Right forelimb (tissue), 1 donor: ENCODE measurements at places on chromosomes 1 and 21.

- no peak for DNase-seq
These were observed 49.8 kb downstream of the GATAD2B start for GRCh38 chr1:153872934-153873333.

DNA sequence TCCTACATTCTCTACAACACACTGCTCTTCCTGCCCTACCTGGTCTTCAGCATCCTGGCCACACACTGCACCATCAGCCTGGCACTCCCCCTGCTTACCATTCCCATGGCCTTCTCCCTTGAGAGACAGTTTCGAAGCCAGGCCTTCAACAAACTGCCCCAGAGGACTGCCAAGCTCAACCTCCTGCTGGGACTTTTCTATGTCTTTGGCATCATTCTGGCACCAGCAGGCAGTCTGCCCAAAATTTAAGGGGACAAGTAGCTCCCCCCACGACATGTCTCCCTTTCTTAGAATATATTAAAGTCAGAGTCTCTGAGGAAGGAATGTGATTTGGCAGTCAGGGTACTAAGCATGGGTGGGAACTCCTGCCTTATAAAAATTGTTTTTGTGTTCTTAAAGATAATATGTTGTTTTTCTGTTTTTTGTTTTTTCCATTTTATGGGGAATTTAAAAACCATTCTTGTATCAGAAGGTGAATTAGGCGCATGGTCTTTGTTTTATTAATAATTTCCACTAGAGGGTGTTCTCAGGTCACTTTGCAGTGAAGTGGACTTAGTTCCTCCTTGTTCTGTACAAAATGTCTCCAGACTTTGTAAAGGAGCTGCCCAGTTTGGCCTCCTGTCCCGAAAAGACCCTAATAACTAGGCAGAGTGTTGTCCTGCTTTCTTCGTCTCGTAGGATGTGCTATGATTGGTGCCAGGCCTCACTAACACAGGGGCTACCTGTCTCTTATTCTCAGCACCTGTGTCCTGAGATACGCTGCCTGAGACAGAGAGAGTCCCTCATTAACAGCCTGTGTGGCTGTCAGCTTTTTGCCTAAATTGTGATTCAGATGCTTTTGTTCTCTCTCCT, 13.1 kb downstream of the UBIAD1 start:
- no peak for DNase-seq

GRCh38 chr1:232014941-232015340, 388.4 kb downstream of the DISC1 start:
- DNase-seq: no peak

GRCh38 chr1:17016317-17016661, 4.6 kb upstream of the ATP13A2 start:
- DNase-seq: peak; percentile 4

GRCh38 chr21:39818557-39818956, 48.7 kb upstream of the PCP4 start:
- no peak for DNase-seq

GRCh38 chr1:53073868-53074311, 11.9 kb downstream of the PODN start:
- DNase-seq: peak; percentile 52

GRCh38 chr1:200629876-200630514, 9.4 kb upstream of the KIF14 start:
- DNase-seq: no peak

- no peak for DNase-seq
These were observed 390.1 kb downstream of the PCP4 start for GRCh38 chr21:40257342-40257741.

- no peak for DNase-seq
These were observed 87.9 kb upstream of the SMYD2 start for GRCh38 chr1:214192825-214193643.

DNA sequence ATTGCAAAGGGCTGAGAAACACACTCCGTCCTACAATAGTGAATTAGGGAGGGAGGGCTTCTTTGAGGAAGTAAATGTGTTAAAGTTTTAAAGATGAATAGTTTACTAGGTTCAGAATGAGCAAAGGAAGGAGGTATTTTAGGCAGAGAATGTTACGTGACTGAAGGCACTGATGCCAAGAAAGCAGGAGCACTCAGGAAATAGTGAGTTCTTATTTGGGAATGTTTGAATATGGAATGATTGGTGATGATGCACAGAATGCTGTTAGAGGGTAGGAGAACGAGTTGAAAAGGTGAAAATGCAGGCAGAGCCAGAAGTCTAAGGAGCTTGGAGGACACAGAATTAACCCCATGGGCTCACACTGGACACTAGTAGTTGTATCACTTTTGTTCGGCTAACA, 108.0 kb downstream of the NRIP1 start:
- no peak for DNase-seq

DNA sequence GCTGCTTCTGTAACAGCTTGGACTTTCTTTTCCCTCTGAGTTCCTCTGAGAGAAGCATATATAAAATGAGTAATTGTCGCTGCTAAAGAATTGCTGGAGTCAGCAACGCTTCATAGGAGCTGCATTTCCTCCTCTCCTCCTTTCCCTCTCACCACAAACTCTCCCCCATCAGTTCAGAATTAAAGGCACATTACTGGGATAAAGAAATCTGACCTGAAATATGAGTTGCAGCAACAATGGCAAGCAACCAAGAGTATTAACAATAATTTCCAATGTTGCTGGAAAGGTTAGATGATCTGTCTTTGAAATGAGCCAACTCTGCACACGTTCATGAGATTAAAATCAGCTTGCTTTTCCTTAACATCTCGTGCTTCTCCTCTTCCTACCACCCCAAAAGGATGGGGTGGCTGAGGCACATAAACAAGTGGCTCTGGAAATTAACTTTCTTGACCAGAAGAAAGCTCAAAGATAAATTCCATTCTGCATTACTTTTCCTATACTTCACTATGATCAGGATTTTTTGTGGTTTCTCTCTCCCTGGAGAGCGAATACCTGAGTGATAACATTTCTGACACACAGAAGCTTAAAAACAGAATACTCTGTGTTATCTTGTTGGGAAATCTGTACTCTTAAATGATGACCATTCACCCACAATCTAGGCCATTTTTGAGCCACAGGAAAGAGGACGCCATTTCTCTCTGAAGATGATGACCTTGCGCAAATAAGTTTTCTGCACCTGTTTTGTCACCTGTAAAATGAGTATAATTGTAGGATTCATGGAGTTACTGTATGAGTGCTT, 90.2 kb downstream of the TGFBR3 start:
- DNase-seq: no peak

DNA sequence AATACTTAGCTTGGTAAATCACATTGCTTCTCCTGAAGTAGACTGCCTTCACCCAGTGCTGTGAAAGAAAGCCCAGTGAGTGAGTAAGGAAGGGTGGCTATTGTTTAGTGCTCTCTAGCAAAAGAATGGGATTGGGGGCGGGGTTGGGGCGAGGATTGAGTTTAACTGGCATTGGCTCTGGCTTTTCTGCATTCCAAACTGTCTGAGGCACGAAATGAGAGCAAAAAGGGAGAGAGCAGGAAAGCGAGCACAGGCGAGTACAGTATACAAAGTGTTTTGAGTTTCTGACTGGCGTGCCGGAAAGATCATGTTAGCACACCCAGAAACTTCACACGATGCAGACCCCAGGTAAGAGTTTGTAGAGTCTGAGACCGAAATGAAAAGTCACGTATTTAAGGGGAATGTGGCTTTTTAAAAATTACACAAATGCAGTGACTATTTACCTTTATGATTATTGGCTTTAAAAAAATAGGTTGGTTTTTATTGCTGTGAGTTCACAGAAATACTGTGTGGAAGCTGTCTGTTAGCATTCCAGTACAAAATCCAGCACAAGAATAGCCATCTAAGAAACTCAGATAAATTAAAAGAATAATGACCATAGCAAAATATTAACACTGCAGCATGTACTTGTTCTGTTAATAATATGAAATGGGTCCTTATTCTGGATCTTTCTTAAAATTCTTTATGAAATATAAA, 155.4 kb downstream of the CLEC20A start:
- DNase-seq: peak; percentile 58

DNA sequence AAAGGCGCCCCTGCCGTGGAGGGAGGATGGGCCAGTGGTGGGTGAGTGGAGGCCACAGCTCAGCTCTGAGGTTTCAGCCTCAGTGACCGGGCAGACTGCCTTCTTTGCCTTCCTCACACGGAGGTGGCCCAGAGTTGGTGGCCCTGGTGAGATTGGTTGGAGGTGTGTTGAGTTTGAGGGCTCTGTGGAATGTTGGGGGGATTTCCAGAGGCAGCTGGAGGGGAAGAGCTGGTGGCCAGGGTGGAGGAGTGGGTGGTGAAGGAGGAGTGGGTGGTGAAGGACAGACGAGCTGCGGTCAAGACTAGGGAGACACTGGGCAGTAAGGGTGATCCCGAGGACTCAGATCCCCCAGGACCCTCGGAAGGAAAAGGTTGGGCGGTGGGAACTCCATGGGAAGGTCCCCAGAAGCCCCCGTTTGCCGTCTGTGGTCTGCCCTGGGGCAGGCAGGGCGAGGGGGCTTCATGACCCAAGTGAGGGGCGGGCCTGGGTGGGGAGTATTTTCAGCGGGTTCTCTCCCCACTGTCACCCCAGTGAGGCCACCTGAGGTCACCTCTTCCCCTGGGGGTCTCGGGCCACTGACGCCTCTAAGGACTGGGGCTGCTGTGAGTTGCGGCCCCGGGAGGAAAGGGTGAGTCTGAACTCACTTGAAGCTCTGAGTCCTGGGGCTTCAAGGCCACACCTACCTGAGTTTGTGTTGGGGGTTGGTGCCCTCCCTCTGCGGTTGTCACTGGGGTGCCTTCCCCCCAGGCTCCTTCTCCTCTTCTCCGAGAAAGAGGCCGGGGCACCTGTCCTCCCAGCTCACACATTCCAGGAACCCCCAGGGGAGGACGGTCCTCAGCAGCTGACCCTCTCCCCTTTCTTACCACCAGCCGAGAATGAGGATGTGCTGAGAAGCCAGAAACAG, 22.7 kb upstream of the PIK3CD start:
- no peak for DNase-seq

DNA sequence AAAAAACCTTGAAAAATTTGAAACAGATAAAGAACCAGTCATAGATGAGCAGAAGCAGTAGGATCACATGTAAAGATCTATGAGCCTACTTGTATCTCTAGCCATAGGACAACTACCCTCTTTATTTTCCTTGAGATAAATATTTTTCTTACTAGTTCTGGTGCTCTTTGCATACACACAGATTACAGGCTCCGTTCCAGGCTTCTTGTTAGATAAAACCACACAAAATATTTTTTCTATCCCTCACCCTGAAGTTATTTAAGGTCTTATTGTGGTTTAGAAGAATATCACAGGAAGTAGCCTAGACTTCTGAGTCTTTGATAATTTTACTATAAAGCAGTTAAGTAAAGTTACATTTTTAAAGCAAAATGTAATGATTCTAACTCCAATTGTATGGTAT, 512.2 kb downstream of the NEGR1 start:
- no peak for DNase-seq

- peak; percentile 35 for DNase-seq
These were observed 2.9 kb downstream of the TIE1 start for GRCh38 chr1:43303471-43304313.

GRCh38 chr1:45370575-45370974, 30.3 kb upstream of the MUTYH start:
- no peak for DNase-seq

DNA sequence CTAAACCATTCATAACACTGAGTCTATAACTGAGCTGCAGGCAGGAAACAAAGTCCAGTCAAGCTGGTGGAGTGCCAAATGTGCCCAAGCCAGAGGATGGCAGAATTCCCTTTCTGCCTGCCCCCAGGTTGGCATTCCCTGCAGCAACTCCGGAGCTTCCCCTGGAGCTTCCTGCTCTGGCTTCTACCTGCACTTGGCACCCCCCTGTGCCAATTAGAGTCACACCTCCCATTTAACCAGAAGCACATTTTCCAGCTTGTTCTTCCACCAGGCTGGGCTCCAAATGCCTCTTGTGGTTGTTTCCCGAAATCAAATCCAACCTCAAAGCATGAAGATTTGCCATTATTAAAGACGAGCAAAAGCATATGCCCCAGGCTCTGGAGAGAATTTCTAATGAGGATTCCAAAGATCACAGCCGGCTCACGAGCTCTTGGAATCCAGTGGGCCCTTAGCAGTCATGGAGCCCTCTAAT, 294.5 kb downstream of the RRAGC start:
- peak; percentile 49 for DNase-seq

GRCh38 chr21:40924641-40925040, 77.7 kb upstream of the DSCAM start:
- no peak for DNase-seq

DNA sequence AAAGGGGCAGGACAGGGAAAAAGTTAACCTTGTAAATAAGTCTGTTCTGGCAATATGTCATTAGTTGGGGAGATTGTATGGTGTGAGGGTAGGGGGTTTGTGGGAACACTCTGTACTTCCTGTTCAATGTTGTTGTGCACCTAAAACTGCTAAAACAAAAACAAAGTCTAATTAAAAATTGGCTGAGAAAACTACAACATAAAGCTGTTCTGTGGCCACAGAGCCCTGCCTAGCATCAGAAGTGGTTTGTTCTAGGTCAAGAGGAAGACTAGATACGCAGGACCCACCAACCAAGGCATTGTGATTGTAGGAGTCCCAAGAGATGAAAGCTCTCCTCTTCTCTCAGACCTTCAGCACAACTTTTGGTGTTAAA, 81.0 kb upstream of the LRRC8D start:
- no peak for DNase-seq

GRCh38 chr1:112905395-112906149, 50.4 kb downstream of the SLC16A1 start:
- DNase-seq: no peak

GRCh38 chr21:41217671-41218385, 49.9 kb downstream of the BACE2 start:
- DNase-seq: peak; percentile 64

DNA sequence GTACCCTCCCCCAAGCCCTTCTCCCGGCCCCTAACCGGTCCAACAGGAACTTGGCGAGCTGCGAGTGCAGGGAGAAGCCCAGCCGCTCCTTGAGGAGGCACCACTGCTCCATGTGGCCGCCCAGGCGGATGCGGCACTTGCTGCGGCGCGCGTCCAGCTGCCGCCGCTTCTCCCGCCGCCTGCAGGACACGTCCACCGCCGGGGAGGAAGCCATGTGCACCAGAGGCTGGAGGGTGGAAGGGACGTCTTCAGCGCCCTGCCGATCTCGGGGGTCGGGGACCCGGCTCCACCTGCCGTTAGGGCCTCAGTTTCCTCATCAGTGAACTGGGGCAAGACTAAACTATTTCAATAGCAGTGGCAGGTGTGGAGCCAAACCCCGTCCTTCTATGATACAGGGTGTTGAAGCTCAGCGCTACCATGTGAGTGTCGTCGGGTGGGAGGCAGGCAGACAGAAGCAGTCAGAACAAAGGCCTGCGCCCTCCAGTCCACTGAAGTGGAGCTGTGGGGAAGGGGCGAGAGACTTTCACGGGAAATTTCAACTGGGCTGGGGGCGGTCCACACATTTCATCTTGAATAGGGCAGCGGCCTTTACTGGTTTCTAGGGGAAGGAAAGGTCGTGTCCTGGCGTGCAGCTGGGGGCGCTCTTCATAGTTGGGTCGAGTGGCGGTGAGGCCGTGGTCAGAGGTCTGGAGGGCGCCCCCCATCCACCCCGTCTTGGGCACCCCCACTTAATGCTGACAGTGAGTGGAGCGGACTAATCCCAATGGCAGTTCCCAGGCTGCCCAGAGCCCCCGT, 592 bp downstream of the ZNF692 start:
- peak; percentile 77 for DNase-seq

DNA sequence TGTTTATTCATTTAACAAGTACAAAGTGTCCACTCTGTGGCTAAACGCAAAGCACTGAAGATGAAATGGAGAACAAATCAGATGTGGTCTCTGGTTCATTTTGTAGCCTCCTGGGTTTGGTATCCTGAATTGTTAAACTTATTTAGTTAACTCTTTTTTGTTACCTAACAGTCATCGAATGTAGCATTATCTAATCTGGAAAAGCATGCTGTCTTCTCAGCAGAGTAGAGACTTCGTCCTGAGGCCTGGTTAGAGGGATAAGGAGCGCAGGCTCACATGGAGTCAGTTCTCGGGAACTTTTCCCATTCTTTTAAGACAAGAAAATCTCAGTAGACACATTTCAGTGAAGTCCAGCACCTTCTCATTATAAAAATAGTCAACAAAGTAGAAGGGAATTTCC, 33.1 kb upstream of the SH3D21 start:
- DNase-seq: no peak
